ENCODE measurements at places on chromosomes 6 and 20.

DNA sequence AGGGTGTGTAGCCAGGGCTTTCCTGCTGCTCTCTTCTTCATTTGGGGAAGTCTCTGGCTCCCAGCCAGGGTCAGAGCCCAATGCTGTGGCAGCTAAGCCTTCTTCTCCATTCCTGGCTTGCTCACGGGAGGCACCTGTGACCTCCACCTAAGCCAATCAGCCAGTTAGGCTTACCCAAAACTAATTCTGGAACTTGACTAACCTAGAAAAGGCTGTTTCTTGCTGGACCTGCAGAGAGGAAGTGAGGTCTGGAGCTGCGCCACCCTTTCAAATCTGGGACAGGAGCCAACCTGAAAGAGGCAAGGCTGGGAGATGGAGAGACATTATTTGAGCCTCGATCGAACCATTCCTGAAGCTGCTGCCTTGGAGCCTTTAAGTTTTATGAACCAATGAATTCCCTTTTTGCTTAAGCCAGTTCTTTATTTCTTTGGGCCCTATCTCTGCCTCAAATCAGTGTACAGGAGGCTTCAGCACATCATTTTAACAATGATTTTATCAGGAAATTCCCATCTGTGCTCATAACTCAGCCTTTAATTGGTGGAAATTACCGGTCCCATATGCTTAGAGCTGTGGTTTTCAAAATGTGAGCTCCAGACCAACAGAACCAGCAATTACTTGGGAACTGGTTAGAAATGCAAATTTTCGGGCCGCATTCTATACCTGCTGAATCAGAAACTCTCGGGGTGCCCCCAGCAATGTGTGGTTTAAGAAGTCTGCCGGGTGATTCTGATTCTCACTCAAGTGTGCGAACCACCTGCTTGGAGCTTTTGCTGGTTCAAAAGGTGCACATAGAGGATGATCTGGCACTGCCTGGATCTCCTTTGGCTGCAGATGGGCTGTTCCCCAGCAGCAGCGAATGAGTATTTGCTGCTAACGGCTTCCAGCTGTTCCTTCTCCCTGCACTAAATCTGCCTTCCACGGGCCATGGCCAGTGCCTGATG is 97.4 kb upstream of the RNF24 start:
- DNase-seq, result no peak

DNA sequence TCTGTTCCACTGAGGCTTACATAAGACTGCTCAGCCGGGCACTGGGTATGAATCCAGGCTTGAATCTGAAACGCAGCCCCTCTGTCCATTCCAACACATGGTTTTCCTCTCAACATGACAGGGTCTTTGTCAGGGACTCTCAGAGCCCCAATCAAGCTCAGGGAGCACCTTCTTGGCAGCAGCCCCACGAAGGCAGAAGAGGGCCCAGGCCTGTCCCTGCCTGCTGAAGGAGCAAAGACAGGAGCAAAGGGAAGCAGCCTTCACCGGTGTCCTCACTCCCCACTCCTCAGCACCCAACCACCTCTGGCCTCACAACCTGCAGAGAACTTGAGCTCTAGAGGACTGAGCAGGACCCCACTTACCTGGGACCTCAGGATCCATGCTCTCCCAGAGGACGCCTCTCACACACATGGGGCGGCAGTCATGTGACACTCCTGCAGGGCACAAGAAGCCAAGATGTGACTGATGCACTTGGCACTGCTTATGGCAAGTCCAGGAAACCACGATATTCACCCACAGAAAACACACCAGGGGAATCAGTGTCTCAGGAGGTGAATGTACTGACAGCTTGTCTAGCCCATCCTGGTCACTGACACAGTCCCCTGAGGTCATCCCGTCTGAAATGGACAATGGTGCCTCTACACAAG is 4.3 kb downstream of the SNHG17 start:
- DNase-seq, result no peak

DNA sequence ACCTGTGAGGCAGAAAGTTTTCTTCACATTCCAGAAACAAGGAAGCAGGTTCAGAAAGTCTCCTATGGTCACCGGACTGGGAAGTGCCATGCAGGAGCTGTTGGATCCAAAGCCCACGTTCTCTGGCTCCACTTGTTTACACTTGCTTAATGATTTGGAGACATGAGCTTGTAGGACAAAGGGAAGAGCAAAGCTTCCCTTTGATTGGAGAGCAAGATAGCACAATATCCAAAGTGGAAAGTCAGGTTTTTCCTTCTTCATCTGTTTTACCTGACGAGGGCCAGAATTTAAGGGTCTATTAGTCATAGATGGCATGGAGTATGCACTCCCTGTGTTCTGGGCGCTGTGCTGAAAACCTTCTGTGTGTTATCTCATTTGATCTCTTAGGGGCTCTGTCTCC is 81.2 kb downstream of the PDE7B start:
- no peak for DNase-seq

GRCh38 chr20:48287021-48287494 is 501.8 kb upstream of the SULF2 start:
- DNase-seq, result no peak

DNA sequence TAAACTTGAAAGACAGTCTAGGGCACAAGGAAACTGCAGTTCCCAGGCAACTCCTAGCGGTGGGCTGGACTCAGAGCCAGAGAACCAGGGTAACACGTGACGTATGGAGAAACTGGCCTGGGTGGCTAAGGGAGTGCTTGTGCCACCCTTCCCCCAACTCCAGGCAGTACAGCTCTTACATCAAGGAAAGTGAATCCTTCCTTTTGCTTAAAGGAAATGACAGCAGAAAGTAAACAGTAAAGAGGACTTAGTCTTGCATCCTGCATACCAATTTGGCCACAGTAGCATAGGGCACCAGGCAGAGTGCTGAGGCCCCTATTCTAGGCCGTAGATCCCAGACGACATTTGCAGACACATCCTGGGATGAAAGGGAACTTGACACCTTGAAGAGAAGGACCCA is 322.8 kb downstream of the CD109 start:
- DNase-seq, result no peak

Data from fibroblast of skin of left biceps (primary cell).